GM23338 (cell line): ENCODE measurements at places on chromosomes 12 and 14. TPM values are rescaled to one million over a fixed set of nuclear protein-coding genes. Genes with fewer than 3 reads are reported as not detected.

GRCh38 chr12:41202051-41202450 is 13.9 kb downstream of the PDZRN4 start:
- no peak overlapping the region for H3K4me3 ChIP-seq
- H3K36me3 ChIP-seq, result no peaks in the 10 kb centered on the region
- no peaks in the 10 kb centered on the region for H3K27me3 ChIP-seq

GRCh38 chr12:28998662-28999120 is 150.4 kb upstream of the FAR2 start:
- H3K27me3 ChIP-seq, result no peaks in the 10 kb centered on the region
- DNase-seq, result peak; percentile 57
- no peak overlapping the region for H3K27ac ChIP-seq
- no peaks in the 10 kb centered on the region for H3K4me1 ChIP-seq
- H3K4me3 ChIP-seq, result no peak overlapping the region
- no peaks in the 10 kb centered on the region for H3K36me3 ChIP-seq

SLC6A12 gene
- 0.43 TPM in 1 of 2 replicates, not detected in the other for polyA plus RNA-seq

TEAD4 gene
- 56.0 and 68.1 TPM in 2 replicates for polyA plus RNA-seq

C1S gene
- polyA plus RNA-seq, result 4.9 and 5.1 TPM in 2 replicates

DNA sequence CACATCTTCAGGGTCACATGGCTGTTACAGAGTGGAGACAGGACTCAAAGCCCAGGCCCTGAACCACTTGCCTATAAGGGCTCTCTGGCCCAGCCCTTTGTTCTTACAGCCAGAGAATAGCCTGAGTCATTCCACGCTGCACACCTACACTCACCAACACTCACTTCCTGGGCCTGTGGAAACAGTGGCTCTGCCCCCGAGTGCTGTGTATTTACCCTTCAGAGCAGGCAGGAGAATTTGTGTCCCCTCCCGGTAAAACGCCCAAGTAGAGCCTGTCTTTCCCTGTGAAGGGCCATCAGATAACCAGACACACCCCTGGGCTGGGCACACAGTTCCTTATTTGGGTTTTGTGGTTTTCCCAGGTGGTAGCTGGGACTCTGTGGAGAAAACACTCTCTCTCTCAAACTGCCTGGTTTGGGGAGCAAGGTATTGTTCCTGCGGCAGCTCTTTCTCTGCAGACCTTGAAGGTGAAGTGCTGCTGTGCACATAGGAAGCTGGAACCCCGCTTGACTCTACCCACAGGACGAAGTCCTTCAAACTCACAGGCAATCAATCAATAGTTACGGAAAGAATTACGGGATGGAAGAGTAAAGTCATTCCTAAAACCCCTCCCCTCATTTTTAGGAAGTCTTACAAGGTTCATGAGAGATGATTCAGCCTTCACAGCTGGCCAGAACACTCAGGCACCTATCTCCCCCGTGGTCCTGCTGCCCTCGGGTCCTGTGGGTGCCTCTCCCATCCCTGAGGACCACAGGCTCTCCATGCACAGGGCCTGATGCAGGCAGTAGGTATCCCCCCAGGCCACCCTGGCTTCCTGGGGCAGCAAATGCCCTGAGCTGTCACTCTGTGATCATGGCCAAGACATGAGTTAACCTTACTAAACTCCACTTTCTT is 20.3 kb downstream of the FIGNL2 start:
- no peaks in the 10 kb centered on the region for H3K36me3 ChIP-seq
- H3K4me3 ChIP-seq, result no peak overlapping the region
- peaks cover 43% of the 10 kb centered on the region for H3K4me1 ChIP-seq
- peaks cover 3% of the 10 kb centered on the region; the same call in 1 of the 2 replicates for H3K27me3 ChIP-seq

DNA sequence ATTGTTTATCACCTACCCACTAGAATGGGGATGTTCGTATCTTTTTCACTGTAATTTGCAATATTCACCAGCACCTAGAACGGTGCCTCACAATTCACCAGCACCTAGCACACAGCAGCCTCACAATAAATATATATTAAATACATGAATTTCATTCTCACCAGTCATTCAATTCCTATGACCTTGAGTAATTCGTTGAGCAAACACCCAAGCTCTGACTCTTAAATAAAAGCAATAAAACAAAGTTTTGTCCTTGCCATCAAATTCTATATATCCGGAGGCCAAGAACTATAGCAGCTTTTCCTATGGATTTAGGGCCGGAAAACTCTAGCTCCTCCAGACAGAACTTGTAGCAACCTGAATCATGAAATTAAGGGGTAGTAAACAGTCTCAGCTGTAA is 981 bp downstream of the VTI1B start:
- DNase-seq, result no peak
- peaks cover 17% of the 10 kb centered on the region for H3K4me1 ChIP-seq
- H3K27ac ChIP-seq, result no peak overlapping the region; the same call in 1 of the 2 replicates
- peaks cover 15% of the 10 kb centered on the region for H3K36me3 ChIP-seq
- no peaks in the 10 kb centered on the region for H3K27me3 ChIP-seq

- 0 out of 2 replicates have a peak, but pooled peaks cover 4% of the 10 kb centered on the region for H3K36me3 ChIP-seq
- H3K27me3 ChIP-seq, result peaks cover 36% of the 10 kb centered on the region
- no peak for DNase-seq
- H3K4me1 ChIP-seq, result peaks cover 14% of the 10 kb centered on the region; the same call in 1 of the 2 replicates
Measured at GRCh38 chr12:129901254-129901653, 2.6 kb downstream of the TMEM132D start.
